Activated CD4-positive, alpha-beta T cell treated with anti-CD3 and anti-CD28 coated beads, Interleukin-2, amount 50 U/mL, for 4 hours (primary cell): ENCODE measurements at places on chromosomes 3 and 15.

DNA sequence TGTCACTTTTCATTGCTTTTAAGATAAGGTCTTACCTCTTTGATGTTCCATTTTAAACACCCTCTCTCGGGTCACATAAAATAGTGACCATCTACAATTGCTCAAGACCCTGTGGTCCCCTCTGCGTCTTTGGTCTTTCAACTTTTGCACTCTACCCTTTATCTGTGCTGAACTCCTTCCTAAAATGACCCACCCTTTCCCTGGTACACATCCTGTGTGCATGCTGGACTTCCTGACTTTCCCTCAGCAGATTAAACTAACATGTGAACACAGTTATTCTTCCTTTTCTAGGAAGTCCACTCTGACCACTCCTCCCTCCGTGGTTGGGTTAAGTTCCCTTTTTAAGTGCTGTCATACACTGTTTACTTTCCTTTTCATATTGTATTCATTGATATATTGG is 414.2 kb downstream of the GABRB3 start:
- no peak for DNase-seq

DNA sequence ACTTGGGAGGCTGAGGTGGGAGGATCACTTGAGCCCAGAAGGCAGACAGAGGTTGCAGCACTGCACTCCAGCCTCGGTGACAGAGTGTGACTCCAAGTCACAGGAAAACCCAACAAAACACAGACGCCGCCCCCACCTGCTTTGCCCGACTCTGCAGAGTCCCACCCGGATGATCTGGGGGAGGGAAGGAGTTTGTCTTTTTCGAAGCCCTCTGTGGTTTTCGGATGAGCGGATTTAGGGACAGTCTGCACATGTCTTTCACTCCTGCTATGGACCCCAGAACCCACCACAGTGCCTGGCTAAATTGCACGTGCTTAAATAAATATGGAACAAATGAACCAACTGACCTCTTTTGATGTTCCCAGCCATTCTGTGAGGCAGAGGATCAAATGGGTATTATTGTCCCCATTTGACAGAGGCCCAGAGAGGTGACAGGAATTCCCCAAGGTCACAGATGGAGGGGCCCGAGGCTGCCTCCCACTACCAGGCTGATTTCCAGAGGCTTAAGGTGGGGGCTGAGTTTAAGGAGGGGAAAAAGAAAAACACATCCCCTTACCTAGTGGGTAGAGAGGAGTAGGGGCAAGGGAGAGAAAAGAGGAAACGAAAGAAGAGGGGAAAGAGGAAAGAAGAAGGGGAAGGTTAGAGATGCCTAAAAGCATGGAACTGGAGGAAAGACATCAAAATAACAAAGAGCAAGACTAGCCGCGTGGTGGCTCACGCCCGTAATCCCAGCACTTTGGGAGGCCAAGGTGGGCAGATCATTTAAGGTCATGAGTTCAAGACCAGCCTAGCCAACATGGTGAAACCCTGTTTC is 59.4 kb upstream of the TFRC start:
- DNase-seq, result no peak

GRCh38 chr3:56890448-56891091 is 88.8 kb upstream of the ARHGEF3 start:
- no peak for DNase-seq

DNA sequence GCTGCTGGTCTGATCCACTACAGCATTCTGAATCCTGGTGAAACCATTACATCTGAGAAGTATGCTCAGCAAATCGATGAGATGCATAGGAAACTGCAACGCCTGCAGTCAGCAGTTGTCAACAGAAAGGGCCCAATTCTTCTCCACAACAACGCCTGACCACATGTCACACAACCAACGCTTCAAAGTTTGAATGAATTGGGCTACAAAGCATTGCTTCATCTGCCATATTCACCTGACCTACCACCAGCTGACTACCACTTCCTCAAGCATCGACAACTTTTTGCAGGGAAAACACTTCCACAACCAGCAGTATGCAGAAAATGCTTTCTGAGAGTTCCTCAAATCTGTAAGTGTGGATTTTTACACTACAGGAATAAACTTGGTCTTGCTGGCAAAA is 54.7 kb upstream of the C2CD4B start:
- DNase-seq, result no peak

DNA sequence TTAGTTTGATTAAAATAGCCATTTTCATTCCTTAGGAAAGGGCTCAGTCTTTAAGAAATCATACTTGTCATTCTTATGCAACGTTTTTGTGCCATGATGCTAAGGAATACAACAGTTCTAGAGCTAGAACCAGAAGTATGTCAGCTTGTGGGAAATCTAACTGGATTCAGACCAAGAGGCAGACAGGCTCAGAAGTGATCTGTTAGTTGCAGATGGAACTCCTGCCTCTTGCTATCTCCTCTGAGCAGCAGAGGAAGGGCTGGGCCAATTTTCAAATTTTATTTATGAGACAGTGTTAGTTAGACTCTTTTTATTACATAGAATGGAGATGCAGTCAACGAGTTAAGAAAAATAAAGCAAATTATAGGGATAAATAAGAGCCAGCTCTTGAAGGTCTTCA is 48.5 kb upstream of the RYR3 start:
- DNase-seq, result no peak
